ENCODE measurements at places on chromosomes 5 and 9.

GRCh38 chr9:91143162-91143561, 218.6 kb downstream of the AUH start:
- DNase-seq: no peak

- no peak for DNase-seq
Observed at GRCh38 chr9:102514541-102514940, 480.6 kb upstream of the CYLC2 start.

DNA sequence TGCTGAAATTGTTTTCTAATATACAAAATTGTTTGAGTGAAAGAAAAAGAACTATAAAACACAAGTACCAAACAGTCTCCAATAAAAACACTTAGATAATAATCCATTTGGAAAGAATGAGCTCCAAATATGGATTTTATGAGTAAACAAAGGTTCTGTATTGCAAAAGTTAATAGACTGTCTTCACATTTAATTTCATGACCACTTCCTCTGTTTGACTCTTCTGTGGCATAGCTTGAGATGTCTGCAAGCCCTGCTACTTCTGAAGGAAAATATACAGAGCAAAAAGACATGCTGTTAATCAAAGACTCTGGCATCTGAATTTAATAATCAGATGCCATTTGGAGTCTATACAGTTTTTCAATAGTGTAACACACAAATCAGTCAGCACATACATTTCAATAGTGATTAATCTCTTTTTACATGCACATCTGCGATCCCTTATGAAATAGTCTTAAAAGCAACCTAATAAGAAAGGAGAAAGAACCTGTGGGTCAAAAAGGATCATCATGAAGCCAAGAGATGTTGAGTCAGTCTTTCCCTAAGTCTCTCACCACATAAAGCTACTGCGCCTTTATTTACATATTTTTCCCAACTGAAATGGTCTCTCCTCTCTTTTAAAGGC, 165.4 kb upstream of the LHFPL2 start:
- DNase-seq: no peak

GRCh38 chr5:3022665-3023064, 271.2 kb upstream of the IRX2 start:
- DNase-seq: no peak

DNA sequence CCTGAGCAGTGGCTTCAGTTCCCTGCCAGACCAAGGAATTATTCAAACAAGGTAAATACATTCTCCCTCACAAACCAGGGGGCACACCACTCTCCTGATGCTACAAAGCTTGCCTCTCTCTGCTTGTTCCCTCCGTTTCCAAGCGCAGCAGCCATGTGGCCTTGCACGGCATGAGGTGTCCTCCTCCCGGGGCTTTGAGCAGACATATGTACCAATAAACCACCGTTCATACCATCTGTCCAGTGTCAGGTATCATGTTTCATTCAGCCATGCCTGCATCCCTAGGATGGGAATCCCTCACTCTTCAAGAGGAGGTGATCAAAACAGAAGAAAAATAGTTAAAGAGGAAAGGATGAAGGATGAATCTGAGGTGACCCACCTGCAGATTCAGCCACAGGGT, 282.7 kb downstream of the ENC1 start:
- DNase-seq: no peak

GRCh38 chr5:1349246-1349645, 4.3 kb upstream of the CLPTM1L start:
- no peak for DNase-seq

GRCh38 chr9:35258660-35259474, 97.1 kb downstream of the UNC13B start:
- peak; percentile 53 for DNase-seq

DNA sequence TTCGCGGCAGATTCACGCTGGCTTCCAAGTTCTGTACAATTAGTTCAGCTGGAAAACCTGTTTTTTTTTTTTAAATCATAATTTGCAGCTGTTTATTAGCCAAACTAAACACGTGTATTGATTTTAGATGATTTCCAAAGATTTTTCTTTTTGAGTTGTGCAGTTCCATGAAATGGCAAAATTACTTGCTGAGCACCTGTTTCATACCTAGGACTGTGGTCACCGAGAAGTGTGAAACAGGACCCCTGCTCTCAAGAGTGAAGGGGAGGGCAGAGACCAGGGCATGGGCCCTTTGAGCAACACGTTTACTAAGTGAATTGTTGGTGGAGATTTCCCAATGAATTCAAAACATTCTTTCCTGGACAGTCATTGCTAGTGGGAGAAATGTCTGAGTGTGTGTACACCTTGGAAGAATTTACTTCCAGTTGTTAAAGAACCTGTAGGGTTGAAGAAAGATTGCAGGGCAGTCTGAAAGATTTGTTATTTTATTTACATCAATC, 688 bp downstream of the SNX24 start:
- DNase-seq: no peak

DNA sequence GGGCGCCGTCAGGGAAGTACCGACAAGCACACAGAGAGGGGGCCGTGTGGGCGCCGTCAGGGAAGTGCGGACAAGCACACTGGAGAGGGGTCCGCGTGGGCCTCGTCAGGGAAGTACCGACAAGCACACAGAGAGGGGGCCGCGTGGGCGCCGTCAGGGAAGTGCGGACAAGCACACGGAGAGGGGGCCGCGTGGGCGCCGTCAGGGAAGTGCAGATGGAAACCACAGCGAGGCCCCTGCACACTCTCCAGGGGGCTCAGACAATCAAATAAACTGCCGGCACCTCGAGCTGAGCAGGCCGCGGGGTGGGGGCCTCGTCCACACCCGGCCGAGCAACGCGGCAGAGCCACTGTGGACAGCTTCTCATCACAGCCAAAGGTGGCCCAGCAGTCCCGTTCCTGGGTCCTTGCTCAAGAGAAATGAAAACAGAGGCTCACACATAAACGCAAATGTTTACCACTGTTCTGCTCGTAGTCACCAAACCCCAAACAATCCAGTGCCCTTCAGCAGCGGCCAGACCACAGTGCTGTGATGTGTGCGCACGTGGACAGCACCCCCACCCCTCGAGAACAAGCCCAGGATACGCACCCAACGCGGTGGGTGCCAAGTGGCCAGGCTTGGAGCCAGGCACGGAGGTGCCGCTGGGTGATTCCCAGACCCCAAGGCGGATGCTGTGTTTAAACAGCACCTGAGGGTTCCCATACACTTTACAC, 24.7 kb downstream of the TPPP start:
- no peak for DNase-seq

- no peak for DNase-seq
Observed at GRCh38 chr5:129460936-129461710, 1.0 kb downstream of the ADAMTS19 start.

DNA sequence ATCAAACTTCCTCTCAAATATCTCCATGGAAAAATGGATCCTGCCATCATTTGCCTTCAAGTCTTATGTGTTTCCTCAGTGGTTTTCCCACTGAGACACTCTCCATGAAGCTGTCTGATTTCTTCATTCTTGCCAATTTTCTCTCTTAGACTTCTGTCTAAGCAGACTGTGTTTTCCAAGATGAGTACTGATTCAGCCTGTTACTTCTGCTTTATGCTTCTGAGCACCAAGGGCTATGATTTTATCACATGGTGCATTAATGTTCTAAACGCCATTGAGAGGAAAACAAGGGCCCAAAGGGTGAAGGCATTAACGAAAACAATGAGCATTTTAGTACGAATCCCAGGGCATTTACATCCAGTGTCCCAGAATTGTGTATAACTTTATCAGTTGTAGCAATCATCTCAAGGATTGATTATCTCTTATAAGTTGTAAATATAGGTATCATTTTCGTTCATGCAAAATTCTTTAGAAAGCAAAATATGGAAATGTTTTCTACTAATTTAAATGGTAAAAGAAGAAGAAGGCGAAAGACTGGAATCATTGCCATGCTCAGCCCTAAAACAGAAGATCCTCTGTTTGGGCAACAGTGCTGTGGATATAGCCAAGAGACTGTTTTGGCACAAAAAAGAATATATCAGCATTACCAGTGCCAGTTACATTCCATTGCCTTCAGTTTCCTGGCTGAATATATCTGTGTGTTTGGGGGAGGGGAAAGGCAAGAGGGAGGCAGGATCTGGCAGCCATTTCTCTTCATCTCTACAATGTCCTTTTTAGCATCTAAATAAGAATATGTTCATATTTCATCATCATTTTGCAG, 537.6 kb downstream of the ANXA1 start:
- DNase-seq: no peak

DNA sequence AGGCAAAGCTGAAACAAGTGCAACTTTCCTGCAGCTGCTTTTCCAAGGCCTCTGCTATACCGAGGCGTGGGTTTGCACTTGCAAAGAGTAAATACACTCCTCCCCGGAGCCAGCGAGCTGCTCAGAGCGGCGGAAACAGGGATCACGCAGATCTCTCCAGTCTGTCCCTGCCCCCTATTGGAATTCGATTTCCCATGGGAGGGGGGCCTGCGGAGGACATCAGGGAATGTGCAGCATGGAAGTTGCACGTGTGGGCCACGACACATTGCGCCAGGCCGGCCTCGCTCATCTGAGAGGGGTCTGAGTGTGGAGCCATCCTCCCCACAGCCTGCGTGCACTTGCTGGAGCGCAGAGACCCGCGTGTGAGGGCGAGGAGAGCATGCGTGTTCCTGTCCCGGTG, 104.3 kb upstream of the PHYKPL start:
- no peak for DNase-seq

- no peak for DNase-seq
Observed at GRCh38 chr9:34994900-34995669, 5.5 kb downstream of the DNAJB5 start.

GRCh38 chr5:533243-533954, 9.2 kb upstream of the SLC9A3 start:
- DNase-seq: no peak

DNA sequence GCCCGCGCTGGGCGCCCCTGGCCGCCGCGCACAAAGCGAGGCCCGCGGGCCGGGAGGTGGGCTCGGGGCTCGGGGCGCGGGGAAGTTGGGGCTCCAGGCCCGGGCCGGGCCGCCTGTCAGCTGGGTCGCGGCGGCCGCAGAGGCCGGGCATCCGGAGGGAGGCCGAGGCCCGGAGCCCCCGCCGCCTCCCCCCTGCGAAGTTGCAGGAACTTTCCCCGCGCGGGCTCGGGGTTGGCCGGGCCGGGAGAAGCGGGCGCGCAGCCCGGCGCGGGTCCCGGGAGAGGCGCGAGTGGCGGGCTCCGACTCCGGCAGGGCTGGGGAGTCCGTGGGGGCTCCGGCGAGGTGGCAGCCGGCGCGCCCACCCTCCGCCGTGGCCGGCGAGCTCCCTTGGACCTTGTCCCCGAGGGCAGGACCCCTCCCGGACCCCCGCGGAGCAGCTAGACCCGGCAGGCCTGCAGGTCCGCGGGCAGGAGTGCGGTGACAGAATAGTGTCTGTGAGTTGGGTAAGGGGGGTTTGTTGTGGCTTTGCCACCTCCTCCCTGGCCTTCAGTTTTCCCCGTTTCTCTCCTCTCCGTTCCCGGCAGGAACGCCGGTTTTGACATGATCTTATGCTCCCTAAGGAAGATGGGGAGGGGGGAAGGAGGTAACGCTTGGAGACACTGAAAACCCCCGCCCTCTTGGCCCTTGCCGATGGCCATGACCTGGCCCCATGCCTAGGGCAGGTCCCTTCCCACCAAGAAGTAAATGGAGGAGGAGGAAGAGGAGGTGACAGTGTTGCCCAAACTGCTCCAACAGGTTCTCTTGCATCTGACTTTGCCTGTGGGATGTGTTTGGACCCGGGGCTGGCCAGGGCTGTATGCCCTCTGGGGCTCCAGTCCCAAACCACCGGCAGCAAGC, 942 bp downstream of the PHF2 start:
- DNase-seq: peak; percentile 22

DNA sequence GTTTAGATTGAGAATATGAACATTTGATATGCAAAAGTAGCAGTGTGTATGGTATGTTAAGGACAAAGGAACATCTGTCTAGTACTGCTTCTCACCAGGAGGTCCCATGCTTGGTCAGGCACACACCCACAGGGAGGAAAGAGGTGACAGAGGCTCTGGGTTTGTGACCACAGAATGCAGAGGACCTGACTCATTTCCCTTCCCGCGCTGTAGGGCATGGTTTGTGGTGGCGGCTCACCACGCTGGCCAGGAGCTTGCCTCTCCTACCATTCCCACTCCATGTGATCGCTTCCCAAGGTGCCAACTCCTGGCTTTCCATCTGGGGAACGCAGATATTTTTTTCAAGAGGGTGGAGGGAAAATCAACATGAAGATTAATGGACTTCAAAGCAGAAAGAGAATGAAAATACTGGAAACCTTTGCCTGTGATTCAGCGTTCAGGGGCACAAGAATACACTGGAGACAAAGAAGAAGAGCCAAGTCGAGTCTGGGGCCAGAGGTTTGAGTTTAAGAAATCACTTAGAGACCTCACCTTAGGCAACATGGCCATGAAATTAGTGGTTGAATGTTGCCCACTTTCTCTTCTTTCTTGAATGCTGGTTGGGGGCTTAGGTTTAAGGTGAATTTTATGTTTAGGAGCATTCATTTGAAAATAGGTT, 477.8 kb downstream of the CCDC171 start:
- DNase-seq: no peak

GRCh38 chr5:103461243-103461642, 101.3 kb downstream of the NUDT12 start:
- no peak for DNase-seq

GRCh38 chr9:5560443-5561100, 50.2 kb downstream of the PDCD1LG2 start:
- no peak for DNase-seq

GRCh38 chr5:60458666-60459065, 241.3 kb downstream of the DEPDC1B start:
- DNase-seq: no peak

DNA sequence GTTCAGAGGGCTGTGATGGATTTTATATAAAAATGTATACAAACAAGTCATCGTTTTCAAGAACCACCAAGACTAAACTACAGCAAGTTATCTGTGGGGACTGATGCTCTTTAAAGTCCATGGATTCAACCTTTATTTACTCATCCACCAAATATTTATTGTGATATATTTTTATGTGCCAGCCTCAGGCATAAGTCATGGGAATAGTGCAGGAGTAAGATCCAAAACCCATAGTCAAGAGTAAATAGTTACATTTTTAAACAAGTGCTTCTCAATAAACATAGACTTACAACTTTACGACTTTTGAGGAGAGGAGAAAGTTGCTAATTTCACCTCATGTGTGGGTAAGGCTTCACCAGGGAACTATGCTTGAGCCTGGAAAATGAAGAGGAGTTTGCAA, 24.6 kb downstream of the MACIR start:
- DNase-seq: no peak

GRCh38 chr9:93059011-93059714, 662 bp downstream of the SUSD3 start:
- DNase-seq: no peak

DNA sequence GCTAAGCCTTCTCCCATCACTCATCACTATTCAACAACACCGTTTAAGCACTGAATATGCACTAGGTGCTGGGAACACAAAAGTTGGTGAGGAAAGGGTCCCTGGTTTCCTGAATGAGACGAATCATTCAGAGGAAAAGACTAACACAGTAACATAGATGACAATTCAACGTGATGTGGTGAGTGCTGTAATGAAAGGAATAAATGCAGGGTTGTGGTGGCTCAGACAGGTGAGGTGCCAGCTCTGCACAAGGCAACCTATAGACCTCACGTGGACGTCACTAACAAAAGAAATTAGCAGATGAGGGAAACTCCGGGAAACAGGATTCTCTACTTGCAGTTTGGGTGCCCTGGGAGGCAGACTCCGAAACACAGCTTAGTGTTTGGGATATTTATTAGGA, 40.0 kb upstream of the ERBIN start:
- no peak for DNase-seq

GRCh38 chr9:114834386-114834785, 28.5 kb upstream of the TNFSF15 start:
- DNase-seq: no peak

- DNase-seq: no peak
Observed at GRCh38 chr5:138466900-138467710, 1.8 kb downstream of the EGR1 start.

Measured in CD4-positive, alpha-beta T cell treated with Interleukin-12 subunit alpha and Interleukin-12 subunit beta, for 1 hour (primary cell).